ENCODE measurements at places on chromosomes 1 and 21.

- no peak for DNase-seq
Observed at GRCh38 chr1:200035397-200035955, 8.0 kb downstream of the NR5A2 start.

DNA sequence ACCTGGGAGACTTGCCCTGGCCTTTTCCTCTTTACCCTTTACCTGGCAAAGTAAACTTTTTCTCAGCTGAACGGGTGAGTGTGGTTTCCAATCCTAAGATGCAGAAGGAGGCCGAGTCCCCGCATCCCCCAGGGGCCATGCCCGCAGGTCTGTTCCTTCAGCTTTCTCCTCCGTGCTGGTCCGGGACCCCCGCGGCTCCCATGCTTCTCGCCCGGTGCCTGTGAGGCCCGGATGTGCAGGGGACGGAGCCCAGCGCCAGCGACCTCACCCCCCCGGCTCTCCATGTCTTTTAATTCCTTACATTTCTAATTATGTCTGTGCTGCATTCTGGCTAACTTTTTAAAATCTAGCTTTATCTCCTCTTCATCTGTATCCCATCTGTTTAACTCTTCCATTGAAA lies 21.5 kb upstream of the SCYL3 start:
- no peak for DNase-seq

DNA sequence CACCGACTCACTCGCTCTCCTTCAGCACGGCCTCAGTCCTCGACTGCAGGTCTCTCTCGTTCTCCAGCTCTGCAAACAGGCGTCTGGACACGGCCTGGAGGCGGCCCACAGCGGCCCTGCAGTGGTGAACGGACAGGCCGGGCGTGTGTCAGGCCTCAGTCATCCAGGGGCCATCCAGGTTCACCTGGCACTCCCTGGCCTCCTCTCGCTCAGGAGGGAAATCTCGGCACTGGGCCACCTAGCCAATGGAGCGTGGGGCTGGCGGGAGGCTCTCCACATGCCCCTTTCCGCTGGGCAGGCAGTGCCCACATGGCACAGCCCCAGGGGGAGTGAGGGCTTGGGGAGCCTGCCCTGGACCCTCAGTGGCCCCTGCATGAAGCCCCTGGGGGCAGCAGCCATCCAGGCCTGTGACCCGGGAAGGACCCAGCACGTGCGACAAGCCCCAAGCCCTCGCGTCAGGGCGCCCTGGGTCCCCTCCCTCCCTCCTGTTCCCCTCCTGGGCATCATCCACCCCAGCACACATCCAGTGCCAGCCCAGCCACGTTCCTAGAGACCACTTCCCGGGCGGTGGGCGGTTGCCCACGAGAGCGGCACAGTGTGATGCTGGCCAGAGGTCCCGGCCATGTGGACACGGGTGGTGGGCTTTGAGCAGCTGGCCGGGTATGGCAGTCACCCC lies 18.1 kb downstream of the CFAP74 start:
- no peak for DNase-seq

- DNase-seq: no peak
Observed at GRCh38 chr1:108048301-108049177, 83.6 kb upstream of the VAV3 start.

DNA sequence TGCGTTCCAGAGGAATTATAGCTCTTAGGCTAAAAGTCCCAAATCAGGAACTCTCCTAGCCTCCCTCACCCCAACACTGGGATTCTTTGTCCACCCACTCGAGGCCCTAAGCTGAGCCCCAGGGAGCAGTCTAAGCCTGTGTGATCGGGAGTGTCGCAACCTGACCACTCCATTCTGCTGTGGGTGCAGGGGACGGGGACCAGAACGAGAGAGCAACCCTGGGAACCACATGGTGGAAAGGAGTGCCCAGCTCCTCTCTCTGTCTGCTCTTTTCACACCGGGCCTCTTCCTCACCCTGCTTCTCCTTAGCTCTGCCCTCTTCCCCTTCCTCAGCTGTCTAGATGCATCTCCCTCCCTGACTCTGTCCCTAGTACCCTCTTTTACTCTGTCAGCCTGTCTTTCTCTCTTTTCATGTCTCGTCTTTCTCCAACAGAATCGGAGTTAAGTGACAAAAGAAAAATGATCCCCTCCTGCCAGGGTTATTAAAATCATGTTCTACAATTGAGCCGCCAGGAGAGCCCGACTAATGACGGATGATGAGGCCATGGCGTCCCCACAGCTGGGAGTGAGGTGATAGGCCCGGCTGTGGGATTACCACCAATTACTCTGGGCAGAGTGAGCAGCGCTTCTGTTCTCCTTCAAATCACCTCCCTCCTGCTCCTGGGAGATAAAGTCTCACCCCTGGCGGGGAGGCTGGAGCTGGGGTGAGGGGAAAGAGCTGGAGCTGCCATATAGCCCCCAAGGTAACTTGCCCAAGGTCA lies 34.5 kb upstream of the CSF3R start:
- no peak for DNase-seq

Measured in NCI-H1048 (cell line).